ENCODE measurements at places on chromosomes 12 and 14. TPM values are rescaled to one million over a fixed set of nuclear protein-coding genes. Genes with fewer than 3 reads are reported as not detected.

DNA sequence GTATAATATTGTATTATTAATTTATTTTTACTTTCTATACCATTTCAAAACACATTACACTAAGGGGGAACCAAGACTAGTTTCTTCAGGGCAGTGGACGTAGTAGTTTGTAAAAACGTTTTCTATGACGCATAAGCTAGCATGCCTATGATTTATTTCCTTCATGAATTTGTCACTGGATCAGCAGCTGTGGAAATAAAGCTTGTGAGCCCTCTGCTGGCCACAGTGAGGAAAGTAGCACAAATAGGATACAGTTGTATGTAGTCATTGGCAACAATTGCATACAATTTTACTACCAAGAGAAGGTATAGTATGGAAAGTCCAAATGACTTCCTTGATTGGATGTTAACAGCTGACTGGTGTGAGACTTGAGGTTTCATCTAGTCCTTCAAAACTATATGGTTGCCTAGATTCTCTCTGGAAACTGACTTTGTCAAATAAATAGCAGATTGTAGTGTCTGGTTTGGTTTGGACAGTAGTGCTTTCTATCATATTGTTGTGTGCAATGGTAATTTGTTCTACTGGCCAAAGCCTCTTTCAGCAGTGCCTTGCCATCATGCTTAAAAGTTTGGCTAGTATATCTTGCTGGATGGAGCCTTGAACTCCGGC is 24.3 kb upstream of the PLEKHD1 start:
- peak; percentile 78 for DNase-seq

- DNase-seq = no peak
These were observed 145.0 kb downstream of the WIF1 start for GRCh38 chr12:64976131-64976530.

- DNase-seq = no peak
These were observed 285.0 kb downstream of the SLC6A15 start for GRCh38 chr12:84627593-84627992.

DNA sequence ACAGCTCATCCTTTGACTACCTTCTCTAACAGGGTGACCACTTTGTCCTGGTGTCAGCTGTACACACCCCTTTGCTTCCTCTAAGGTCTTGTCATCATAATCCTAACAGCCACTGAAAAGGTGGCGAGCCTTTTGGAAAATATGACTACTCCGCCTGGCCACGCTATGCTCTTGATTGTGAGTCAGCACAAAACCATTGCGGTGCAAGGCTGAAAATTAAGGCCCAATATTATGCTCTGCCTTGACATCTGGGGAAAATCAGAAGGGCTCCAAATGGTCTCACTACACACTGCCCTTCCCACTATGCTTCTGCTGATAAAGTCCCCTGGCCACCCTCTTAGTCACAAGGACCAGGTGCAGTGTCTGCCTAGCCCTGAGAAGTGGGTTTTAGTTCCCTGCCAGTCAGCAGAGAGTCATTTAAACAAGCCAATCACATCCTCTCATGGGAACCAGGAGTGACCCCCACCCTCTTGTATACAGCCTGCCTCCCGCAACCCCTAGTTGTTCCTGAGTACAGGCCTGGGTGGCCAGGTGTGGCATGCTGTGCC is 34.3 kb downstream of the FGD6 start:
- DNase-seq = no peak

GRCh38 chr12:31006416-31007152 is 67.1 kb upstream of the DDX11 start:
- DNase-seq = no peak

DNA sequence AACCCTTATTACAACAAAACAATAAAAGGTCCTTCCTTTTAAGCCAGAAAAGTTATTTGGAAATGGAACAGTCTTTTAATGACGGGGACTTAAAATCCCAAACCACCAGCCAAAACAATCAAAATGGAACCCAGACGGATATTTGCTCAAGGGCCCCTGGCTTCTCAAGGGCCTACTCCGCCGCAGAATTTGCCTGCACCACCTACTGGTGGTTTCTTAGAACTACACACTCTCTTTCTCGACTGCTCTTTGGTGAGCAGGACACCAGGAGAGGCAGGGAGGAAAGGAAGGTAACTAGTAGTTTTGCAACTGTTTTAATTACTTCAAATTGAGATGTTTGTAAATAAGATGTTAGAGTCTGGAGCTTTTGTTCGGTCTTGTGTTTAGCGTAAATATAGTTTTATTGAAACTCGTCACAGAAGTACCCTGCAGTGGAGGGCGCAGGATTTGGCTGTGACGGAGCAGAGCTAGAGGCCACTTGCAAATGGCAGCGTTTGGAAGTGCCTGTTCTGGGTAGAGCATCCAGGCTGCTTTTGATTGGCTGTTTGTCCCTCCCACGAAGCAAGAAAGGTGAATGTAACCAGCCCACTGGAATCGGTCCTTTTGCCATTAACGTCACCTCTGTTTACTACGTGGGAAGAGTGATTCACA is 238.5 kb downstream of the CACNA1C start:
- no peak for DNase-seq

GRCh38 chr14:75448209-75448608 is 20.4 kb downstream of the JDP2 start:
- DNase-seq = no peak

DNA sequence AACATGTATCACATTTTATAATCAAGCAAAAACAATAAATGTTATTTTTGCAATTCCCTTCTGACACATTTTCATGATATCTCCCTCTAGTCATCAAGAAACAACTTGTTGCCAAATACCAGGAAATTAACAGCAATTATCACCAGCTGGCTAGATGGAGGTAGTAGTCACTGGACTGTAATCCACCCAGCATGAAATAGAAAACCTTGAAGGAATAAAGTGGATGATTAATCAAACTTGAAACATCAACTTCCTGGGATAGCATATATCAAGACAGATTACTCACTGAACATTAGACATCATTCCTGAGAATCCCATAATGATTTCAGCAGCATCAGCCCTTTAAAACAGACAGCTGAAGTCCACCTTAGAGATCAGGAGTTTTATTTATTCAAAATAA is 259.0 kb downstream of the CCDC59 start:
- DNase-seq = no peak

DNA sequence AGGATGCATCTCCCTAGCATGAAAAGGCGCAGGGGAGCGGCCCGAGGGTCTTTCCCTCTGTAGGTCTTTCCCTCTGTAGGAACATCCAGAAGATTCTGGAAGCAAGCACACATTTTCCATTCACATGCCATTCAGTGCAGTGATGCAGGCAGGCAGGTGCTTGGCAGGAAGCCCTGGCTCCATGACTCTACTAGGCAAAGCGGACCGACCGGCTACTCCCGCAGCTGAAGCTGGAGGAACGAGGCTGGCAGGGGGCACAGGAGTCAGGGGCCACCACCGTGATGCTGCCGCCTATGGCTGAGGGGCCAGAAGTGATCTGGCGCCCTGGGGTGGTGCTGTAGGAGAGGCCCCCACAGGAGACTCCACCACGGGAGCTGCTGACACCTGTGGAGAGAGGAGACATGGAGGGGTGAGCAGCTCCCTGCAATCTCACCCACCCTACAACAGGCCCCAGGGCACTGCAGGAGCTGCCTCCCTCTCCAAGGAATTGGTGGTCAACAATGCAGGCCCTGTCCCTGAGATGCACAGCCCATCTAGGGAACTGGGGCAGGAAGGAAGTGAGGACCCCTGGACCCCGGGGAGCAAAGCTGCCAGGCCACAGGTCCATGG is 6.5 kb downstream of the KRT85 start:
- DNase-seq = no peak

DNA sequence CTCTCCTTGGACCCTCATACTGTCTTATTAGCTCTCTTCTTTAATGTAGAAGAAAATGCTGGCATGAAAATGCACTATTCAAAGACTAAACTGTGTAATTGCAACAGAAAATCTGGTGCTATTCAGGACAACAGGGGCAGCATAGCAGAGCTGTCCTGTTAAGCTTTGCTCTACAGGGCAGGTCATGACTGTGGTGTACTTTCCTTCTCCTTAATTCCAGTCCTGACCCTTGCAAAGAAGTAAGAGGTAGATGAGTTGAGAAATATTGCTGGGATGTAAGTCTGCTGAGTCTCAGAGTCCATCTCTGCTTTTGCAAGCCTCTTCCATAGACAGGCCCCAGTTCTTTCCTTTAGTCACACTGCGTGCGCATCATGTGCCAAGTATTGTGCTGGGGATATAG is 52.6 kb upstream of the STK38L start:
- DNase-seq = no peak

- DNase-seq = no peak
These were observed 72.8 kb downstream of the SPATS2 start for GRCh38 chr12:49440035-49440434.

GRCh38 chr12:91361864-91362263 is 179.2 kb upstream of the DCN start:
- no peak for DNase-seq

DNA sequence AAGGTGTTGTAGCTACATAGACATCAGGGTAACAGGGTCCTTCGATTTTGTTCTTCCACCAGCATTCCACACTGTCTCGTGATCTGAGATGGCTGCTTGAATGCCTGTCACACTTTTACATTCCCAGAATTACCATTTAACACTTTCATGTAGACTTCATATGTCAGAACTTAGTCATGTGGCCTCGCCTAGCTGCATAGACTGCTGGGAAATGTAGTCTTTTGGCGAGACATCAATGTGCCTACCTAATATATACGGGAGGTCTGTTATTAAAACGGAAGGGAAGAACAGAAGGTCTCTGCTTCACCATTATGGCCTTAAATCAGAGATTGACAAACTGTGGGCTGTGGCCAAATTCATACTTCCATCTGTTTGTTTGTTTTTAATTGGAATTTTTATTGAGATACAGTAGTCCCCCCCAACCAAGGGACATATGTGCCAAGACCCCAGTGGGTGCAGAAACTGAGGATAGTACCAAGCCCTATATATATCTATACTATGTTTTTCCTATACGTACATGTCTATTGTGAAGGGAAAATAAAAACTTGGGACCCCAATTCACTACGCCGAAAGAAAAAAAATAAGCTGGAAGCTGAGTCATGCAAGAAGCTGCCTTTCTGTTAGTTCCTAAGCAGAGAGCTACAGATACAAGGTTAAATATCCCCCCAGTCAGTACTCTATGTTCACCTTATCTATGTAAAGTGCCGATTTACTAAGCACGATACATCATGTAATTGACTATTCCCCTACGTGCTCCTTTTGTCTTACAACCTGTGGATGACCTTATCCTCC is 11.3 kb upstream of the HRK start:
- no peak for DNase-seq

SERPINA9 gene
- not detected for total RNA-seq

INHBC gene
- not detected for total RNA-seq

FGF6 gene
- total RNA-seq = not detected

All from right atrium auricular region (tissue), 2 donors.